ENCODE measurements at places on chromosomes 3 and 15. TPM values are rescaled to one million over a fixed set of nuclear protein-coding genes. Genes with fewer than 3 reads are reported as not detected.

The EEF1AKMT4 gene
- total RNA-seq: 3.4 TPM

The GPR87 gene
- total RNA-seq: not detected

The MCF2L2 gene
- 0.37 TPM for total RNA-seq

The LCTL gene
- 0.28 TPM for total RNA-seq

The GPR149 gene
- total RNA-seq: not detected

The HTR3E gene
- total RNA-seq: not detected

The SNURF gene
- total RNA-seq: 51.8 TPM

The ZMYND10 gene
- total RNA-seq: 0.28 TPM

The TMC3 gene
- total RNA-seq: not detected

The CISH gene
- 0.57 TPM for total RNA-seq

The PLA2G4D gene
- total RNA-seq: not detected

The SERPINI2 gene
- not detected for total RNA-seq

The ONECUT1 gene
- 0.14 TPM for total RNA-seq

The MINAR1 gene
- 0.57 TPM for total RNA-seq

The STX19 gene
- total RNA-seq: not detected

The SLC9A9 gene
- 10.3 TPM for total RNA-seq

The TYRO3 gene
- total RNA-seq: 4.3 TPM

The RIOX2 gene
- 44.6 TPM for total RNA-seq

The THPO gene
- total RNA-seq: 0.18 TPM

The SEMA3B gene
- 31.8 TPM for total RNA-seq

The TRAT1 gene
- total RNA-seq: not detected

The HGD gene
- total RNA-seq: 0.71 TPM

The ALDH1A3 gene
- 51.5 TPM for total RNA-seq

The MUC4 gene
- total RNA-seq: under 0.01 TPM

The GABRR3 gene
- total RNA-seq: 0.09 TPM

The GRAMD2A gene
- 0.55 TPM for total RNA-seq
